Breast epithelium (tissue), 4 donors: ENCODE measurements at places on chromosomes 5 and 9. TPM values are rescaled to one million over a fixed set of nuclear protein-coding genes. Genes with fewer than 3 reads are reported as not detected.

The CHSY3 gene
- total RNA-seq = 4.9 TPM

DNA sequence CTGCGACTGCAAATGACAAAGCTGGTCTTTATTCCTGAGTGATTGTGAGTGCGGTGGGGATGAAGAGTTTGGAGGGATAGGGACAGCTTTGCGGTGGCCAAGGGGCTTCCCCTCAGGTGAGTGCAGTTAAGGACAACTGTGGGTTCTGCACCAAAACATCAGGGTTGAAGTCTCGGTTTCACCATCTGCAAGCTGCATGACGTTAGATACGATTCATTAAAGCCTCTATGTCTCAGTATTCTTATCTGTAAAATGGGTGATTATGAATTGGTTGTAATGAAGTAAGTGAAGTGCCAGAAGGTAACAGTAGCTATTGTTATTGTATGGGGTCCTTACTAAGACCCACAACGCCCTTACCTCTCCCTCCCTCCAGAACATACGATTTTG lies 226.8 kb upstream of the DAPK1 start:
- peak overlapping the region; percentile 86 for H3K27ac ChIP-seq
- H3K4me3 ChIP-seq = no peak overlapping the region
- H3K36me3 ChIP-seq = no peaks in the 10 kb centered on the region
- DNase-seq = no peak

The IRX2 gene
- 19.2 TPM for total RNA-seq

DNA sequence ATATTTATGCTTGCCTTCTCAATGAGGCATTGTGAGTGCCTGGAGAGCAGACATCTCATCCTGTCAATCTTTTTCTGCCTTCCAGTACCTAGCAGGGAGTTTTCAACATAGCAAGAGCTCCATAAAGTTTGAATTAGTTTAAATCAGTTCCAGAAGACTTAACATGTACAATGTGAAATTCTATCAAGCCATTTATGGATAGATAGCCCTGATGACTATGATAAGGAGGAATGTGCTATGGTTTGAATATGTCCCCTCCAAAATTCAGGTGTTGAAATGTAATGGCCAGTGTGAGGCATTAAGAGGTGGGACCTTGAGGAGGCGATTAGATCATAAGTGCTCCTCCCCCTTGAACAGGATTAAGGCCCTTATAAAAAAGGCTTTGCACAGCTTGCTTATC lies 306.9 kb upstream of the SMARCA2 start:
- H3K27me3 ChIP-seq = no peaks in the 10 kb centered on the region
- DNase-seq = no peak
- no peak overlapping the region for H3K27ac ChIP-seq
- no peak overlapping the region for H3K4me3 ChIP-seq
- H3K4me1 ChIP-seq = no peaks in the 10 kb centered on the region

The NOXA1 gene
- total RNA-seq = 4.6 TPM

- H3K4me3 ChIP-seq = no peak overlapping the region
- no peaks in the 10 kb centered on the region for H3K36me3 ChIP-seq
- no peak overlapping the region for H3K27ac ChIP-seq
- DNase-seq = no peak
Observed at GRCh38 chr5:7066471-7067235, 329.3 kb upstream of the ADCY2 start.

The MAP3K1 gene
- 138 TPM for total RNA-seq

The UBAP2 gene
- 21.8 TPM for total RNA-seq

The PCDHB3 gene
- total RNA-seq = 6.2 TPM

The PCDHA8 gene
- total RNA-seq = 0.32 TPM

GRCh38 chr5:154087260-154087659 lies 48.5 kb downstream of the MFAP3 start:
- no peaks in the 10 kb centered on the region for H3K4me1 ChIP-seq
- no peak overlapping the region for H3K27ac ChIP-seq
- H3K27me3 ChIP-seq = no peaks in the 10 kb centered on the region
- no peak for DNase-seq

DNA sequence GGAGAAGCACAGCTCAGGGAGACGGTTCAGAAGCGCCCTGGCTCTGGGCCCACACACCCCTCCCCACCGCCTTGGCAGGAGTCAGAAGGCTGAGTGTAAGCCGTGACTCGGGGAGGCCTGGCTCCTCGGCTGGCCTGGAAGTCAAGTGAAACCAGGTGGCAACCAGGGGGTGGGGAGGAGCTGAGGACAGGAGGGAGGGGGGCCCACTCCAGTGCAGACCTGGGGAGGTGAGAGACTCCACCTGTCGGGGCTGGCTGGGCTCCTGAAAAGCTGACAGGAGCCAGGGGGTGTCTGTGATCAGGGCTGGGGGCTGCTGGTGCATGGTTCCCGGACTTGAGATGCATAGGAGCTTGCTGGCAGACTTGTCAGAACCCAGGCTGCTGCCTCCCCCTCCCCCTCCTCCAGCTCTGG lies 150.2 kb upstream of the PHYKPL start:
- H3K4me3 ChIP-seq = no peak overlapping the region
- no peak for DNase-seq
- H3K27ac ChIP-seq = no peak overlapping the region

The IFNB1 gene
- total RNA-seq = not detected

DNA sequence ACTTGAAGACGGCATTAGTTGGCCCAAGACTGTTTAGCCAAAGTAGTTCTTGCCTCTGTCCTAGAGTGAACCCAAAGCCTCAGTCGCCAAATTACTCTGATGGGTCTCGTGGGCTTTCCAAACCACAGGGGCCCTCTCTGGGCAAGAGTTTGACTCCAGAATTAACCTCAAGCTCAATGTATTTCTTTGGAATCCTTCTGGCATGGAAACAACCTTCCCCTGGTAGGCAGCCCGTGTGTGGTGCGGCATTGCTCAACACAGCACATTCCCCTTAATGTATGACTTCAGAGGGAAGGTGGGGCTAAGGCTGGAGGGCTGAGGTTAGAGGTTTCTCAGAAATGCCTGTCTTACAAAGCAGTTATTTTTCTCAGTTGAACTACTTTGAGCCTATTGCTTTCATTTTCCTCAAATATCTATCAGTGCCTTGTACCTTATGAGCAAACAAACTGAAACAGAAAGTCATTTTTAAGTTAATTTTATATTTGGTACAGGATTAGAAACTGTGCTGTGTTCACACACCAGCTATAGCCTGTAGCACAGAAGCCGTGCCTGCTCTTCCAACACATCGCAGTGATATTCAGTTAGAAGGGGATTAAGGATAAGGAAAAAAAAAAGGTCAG lies 123.9 kb upstream of the HAPLN1 start:
- H3K27me3 ChIP-seq = no peaks in the 10 kb centered on the region
- H3K27ac ChIP-seq = no peak overlapping the region
- H3K36me3 ChIP-seq = no peaks in the 10 kb centered on the region
- DNase-seq = peak; percentile 26

DNA sequence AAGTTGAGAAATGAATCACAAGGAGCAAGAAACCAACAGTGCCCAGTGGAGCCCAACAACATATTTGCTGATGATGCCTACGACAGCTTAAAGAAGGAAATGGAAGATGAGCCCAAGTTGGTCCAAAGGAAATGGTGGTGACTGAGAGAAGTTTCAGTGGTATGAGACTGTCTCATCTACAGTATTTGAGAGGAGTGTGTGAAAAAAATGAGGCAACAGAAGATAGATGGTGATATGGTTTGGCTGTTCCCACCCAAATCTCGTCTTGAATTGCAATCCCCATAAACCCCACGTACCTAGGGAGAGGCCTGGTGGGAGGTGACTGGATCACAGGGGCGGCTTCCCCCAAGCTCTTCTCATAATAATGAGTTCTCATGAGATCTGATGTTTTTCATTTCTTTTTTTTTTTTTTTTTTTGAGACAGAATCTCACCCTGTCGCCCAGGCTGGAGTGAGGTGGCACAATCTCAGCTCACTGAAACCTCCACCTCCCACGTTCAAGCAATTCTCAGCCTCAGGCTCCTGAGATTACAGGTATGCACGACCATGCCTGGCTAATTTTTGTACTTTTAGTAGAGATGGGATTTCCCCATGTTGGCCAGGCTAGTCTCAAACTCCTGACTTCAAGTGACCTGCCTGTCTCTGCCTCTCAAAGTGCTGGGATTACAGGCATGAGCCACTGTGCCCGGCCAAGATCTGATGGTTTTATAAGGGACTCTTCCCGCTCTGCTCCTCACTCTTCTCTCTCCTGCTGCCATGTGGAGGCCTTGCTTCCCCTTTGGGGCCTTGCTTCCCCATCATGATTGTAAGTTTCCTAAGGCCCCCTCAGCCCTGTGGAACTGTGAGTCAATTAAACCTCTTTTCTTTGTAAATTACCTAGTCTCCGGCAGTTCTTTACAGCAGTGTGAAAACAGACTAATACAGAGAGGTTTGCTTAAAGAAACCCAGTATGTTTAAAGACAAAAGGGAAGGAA lies 30.2 kb downstream of the EFCAB9 start:
- H3K4me3 ChIP-seq = no peak overlapping the region
- H3K27me3 ChIP-seq = no peaks in the 10 kb centered on the region
- no peak overlapping the region for H3K27ac ChIP-seq
- H3K36me3 ChIP-seq = no peaks in the 10 kb centered on the region
- H3K4me1 ChIP-seq = no peaks in the 10 kb centered on the region

DNA sequence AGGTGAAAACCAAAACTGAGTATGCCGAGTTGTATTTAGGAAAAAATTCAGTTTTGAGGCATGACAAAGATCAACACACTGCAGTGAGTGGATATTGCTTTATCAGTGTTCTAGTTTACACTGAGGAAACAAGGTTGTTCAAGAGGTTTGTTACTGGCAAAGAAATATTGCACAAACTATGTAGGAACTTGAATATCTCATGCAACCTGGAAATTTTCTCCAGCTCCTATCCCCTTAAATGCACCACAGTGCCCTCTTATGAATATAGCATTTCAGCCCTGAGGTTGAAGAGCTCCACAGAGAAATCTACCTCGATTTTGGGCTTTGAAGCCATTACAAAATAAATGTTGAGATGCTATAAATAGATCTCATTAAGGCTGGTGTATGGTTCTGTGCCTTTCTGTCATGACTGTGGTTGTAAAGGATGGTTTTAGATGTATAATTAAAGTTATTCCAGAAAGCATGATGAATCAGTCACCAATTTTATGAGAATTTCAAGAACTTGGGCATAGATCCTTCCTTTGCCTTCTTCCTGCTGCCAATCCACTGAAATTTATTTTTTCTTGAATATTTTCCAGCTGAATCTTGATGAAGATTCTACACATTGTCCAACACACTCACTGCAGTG lies 159.3 kb downstream of the SPATA31D1 start:
- H3K4me1 ChIP-seq = no peaks in the 10 kb centered on the region
- no peak overlapping the region for H3K4me3 ChIP-seq
- DNase-seq = no peak

DNA sequence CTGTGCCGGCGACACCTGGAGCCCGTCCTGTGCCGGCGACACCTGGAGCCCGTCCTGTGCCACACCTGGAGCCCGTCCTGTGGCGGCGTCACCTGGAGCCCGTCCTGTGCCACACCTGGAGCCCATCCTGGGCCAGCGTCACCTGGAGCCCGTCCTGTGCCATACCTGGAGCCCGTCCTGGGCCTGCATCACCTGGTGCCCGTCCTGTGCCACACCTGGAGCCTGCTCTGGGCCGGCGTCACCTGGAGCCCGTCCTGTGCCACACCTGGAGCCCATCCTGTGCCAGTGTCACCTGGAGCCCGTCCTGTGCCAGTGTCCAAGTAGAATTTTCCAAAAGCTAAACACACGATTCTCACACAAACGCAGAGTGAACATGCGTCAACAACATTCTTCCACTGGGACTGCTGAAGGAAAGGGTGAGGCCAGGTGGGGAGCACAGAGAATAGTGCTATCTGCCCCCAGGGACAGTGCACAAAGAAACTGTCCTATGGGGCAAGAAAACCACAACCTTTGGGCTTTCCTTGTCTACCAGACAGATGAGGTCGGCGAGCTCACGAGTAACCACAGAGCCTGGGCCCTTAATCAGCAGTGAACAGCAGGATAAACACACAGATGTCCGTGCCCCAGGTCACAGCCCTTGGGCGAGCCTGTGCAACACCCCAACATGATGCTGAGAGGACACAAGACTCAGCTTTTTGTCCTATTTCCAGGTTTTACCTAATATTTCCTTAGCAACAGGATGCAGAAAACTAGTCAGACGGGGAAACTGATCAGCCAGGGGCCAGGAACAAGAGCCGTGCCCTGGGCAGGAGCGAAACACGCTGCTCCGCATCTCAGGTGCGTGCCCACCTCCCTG lies 7.9 kb downstream of the QSOX2 start:
- no peak overlapping the region for H3K27ac ChIP-seq
- no peak for DNase-seq
- no peaks in the 10 kb centered on the region for H3K4me1 ChIP-seq
- no peak overlapping the region for H3K4me3 ChIP-seq
- H3K36me3 ChIP-seq = no peaks in the 10 kb centered on the region
- H3K27me3 ChIP-seq = no peaks in the 10 kb centered on the region

- DNase-seq = no peak
- H3K27ac ChIP-seq = no peak overlapping the region
- no peaks in the 10 kb centered on the region for H3K27me3 ChIP-seq
Observed at GRCh38 chr5:136030956-136031611, 2.3 kb downstream of the TGFBI start.

DNA sequence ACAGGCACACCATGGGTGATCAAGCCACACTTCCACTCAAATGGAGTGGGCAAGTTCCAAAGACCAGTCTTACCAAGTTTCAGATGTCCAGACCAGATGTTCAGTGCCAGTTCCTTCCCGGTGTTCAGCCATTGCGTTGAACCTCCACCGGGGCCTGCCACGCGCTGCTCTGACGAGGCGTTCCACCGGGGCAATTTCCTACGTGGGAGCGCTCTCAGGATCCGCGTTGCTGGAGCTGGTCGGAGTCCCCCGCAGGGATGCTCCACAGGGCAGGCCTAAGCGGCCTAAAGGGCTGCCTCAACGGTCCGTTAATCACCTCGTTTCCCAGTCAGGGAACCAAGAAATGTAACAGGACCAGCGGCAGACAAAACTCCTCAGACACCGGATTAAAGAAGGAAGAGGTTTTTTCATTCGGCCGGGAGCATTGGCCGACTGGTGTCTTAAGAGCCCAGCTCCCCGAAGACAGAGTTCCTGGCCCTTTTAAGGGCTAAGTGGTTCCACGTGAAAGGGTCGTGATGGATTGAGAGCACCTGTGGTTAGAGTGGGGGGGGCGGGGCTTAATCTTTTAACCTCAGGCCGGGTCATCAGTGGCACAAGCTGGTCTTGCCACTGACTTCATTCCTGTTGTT lies 35.7 kb upstream of the PPP1R26 start:
- no peak for DNase-seq
- H3K27me3 ChIP-seq = peaks cover 3% of the 10 kb centered on the region
- H3K4me3 ChIP-seq = no peak overlapping the region
- H3K27ac ChIP-seq = no peak overlapping the region
- H3K36me3 ChIP-seq = no peaks in the 10 kb centered on the region

GRCh38 chr9:83932011-83932410 lies 10.8 kb upstream of the KIF27 start:
- H3K36me3 ChIP-seq = no peaks in the 10 kb centered on the region
- no peak overlapping the region for H3K4me3 ChIP-seq
- no peaks in the 10 kb centered on the region for H3K4me1 ChIP-seq
- DNase-seq = no peak

GRCh38 chr5:33268374-33268773 lies 172.4 kb upstream of the TARS1 start:
- DNase-seq = no peak
- H3K4me3 ChIP-seq = no peak overlapping the region
- no peaks in the 10 kb centered on the region for H3K36me3 ChIP-seq
- no peak overlapping the region for H3K27ac ChIP-seq
- H3K27me3 ChIP-seq = no peaks in the 10 kb centered on the region
- no peaks in the 10 kb centered on the region for H3K4me1 ChIP-seq
